ENCODE measurements at places on chromosomes 13 and 19.

DNA sequence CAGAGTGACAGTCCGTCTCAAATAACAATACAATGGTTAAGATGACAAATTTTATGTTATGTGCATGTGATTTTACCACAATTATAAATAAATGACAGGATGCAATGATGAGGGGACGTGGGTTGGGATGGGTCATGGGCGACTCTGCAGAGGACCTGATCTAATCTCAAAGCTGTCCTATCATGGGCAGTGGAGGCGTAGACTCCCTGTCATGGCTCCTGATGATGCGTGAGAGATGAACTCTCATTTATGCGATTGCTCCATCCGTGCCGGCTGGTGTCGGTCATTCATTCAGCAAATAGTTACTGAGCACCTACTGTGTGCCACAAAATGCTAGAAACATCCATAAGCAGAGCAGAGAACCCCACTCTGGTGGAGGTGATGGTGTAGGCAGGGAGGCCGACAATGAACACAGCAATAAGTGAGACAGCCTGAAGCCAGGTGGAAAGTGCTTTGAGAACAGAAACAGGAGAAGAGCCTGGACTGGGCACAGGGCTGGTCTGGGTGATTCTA lies 1.7 kb upstream of the REXO1 start:
- DNase-seq = no peak

DNA sequence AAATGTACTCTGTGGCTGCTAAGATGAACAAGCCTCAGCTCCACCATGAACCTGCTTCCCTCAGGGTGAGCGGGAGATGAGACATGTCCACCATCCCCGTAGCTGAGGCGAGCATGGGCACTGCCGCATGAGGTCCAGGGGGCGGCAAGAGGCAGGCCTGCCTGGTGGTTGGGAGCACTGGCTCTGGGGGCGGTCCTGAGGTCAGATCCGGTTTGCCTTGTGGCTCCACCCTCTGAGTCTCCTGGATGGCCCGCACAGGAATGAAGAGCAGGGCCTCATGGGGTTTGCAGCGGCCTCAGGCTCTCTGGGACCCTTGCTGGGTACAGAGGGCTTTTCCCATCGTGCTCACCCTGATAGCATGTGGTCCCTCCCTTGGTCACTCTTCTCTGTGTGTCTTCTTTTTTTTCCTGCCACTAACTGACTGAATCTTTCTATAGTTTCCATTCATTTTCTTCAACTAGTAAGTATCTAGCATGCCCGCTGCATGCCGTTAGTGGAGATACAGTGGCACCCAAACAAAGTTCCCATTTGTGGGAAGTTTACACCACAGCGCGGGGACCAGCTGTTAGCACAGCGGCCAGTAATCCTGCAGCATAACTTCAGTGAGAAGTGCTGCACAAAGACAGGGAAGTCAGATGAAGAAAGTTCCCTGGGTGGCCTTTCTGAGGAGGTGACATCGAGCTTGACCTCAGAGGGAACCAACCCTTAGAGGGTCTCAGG lies 37.3 kb downstream of the CAPN12 start:
- DNase-seq = no peak

DNA sequence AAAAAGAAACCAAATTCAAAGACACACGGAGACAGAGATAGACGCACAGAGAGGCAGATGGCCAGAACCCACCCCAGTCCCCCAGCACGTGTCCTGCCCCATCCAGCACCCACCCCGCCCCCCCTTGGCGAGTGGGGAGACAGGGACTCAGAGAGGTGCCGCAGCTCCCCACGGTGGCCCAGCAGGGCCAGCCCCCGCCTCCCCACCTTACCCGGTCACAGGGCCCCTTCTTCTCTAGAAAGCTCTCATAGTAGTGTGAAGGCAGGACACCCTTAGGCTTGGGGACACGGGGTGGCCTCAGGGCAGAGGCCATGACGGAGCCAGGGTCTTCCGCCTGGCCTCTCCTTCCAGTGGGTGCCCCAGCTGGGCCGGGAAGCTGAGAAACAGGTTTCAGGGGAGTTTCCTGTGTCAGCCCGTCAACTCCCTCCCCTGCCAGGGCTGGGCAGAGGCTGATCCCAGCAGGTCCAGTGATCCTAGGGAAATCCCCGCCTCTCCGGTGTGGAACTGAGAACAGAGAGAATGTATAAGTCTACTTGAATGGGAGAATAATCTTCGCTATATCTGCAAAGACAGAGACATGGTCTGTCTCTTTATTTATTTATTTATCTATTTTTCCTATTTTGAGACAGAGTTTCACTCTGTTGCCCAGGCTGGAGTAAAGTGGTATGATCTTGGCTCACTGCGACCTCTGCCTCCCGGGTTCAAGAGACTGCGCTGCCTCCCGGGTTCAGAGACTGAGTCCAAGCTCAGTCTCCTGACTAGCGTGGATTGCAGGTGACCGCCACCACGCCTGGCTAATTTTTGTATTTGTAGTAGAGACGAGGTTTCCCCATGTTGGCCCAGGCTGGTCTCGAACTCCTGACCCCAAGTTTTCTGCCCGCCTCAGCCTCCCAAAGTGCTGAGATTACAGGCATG lies at the start of gene STAP2:
Gene STAP2, minus strand, starts transcription at position 387 of the 915 bp plus-strand sequence. Its CDS starts 74 bp downstream, at position 313.
- DNase-seq = no peak

- no peak for DNase-seq
Observed at GRCh38 chr19:3210347-3211017, 14.0 kb upstream of the CELF5 start.

GRCh38 chr19:24159707-24160106 lies 72.7 kb downstream of the ZNF254 start:
- no peak for DNase-seq

GRCh38 chr13:72403396-72404010 lies 323.9 kb downstream of the MZT1 start:
- no peak for DNase-seq
